ENCODE measurements at places on chromosomes 3 and 15.

DNA sequence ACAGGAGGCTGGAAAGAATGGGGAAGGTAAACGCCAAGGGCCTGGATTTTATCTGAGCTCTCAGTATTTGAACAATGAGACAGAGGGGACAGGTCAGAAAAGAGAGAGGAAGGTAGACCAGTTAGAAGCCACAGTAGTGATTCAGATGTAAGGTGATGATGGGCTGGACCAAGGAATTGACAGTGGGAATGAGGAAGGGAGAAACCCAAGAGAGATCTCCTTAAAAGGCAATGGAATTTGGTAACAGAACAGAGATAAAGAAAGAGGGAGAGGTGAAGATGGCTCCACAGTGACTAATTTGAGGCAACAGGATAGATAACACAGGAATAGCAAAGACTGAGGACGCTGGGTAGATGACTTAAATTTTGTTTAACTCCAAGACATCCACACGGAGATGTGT is 11.4 kb upstream of the HEG1 start:
- DNase-seq, result no peak

GRCh38 chr3:191775451-191776233 is 314.7 kb downstream of the PYDC2 start:
- no peak for DNase-seq

GRCh38 chr15:67135494-67135893 is 70.1 kb downstream of the SMAD3 start:
- no peak for DNase-seq

- peak; percentile 26 for DNase-seq
Measured at GRCh38 chr15:69305204-69305931, 6.7 kb downstream of the PAQR5 start.

DNA sequence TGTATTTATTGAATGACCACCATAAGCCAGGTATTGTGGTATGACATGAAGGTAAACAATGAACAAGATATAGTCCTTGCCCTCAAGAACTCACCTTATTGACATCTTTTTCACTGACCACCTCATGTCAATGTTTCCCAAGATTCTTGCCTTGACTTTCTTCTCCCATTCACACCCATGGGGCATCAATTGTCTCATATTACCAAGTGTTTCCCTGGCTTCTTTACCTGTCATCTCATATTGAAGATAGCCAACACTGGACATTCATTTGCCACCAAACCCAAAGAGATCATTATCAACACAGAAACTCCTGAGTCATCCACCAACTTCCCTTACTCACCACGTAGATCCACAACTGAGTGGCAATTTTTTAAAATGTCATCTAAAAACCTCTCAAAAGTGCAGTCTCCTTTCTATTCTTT is 2.2 kb downstream of the EFHB start:
- no peak for DNase-seq

GRCh38 chr15:74173380-74174218 is at the start of gene ISLR:
ISLR (plus strand) TSS chr15:74173710; CDS start chr15:74174859, 1,149 bp downstream.
- no peak for DNase-seq

DNA sequence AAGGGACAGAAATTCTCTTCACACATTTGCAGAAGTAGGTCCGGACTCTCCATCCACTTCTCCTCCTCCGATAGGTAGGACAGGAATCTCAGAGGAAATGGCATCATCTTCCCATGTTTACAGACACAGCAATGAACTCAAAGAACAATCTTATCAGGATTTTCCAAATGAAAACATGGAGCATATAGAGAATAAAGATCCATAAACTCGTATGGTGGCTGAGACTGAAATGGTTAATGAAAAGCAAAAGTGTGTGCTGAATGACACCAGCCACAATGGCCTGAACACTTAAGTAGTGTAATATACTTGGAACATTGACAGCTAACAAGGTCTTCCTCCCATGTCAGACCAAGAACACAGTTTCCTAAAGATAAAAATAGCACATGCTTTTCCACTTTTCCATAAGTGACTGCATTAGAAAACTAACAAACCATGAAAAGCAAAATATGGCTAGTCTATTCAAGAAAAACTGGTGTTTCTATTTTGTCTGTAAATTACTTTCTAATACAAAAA is 5.8 kb downstream of the CCRL2 start:
- DNase-seq, result no peak

Measured in frontal cortex (tissue), 4 donors.